Stimulated activated CD4-positive, alpha-beta T cell treated with anti-CD3 and anti-CD28 coated beads, TNF-alpha, amount 100 ng/mL, for 4 hours (primary cell): ENCODE measurements at places on chromosomes 1 and 21.

GRCh38 chr1:192809307-192810252 is 741 bp downstream of the RGS2 start:
- DNase-seq: peak; percentile 9

DNA sequence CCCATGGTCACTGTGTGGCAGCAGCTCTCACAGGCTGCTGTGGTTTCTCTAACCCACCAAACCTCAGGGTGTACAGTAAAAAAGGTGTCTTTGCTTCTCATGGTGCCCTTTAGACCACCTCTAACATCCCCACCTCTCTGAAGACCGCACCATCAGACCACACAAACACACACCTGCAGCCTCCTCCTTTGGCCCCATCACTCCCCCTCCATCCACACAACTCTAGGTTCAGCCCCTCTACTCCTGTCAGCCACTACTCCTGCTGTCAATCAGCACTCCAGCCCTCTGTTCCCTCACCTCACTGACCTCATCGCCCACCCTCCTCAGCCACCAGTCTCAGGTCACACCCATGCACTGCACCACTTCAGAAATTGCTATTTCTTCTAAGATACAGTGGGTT is 7.5 kb downstream of the ZNF692 start:
- DNase-seq: no peak

DNA sequence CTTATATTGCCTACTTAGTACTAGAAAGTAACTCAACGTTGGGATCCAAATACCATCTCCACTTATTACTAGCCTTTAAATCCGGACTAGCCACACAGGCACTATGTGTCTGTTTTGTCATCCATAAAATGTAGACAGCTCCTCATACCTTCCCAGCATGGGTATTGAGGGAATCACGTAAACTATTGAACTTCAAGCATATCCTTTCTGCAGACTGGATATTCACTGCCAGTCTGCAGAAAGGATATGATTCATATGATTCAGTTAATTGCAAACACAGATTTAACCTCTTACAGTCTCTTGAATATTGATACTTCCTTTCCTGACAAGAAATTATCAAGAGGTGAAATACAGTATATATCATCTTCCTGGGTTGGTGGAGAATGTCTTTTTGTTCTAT is 186.0 kb downstream of the LEPR start:
- DNase-seq: no peak

- no peak for DNase-seq
Observed at GRCh38 chr1:156750711-156751450, 594 bp downstream of the HDGF start.

GRCh38 chr21:43640400-43640799 is 18.9 kb downstream of the HSF2BP start:
- DNase-seq: no peak
